H54 (cell line): ENCODE measurements at places on chromosomes 11 and 22.

- no peak for DNase-seq
Observed at GRCh38 chr11:475941-476340, 25.9 kb downstream of the PTDSS2 start.

- no peak for DNase-seq
Observed at GRCh38 chr11:36469881-36470802, 39.9 kb downstream of the TRAF6 start.

- DNase-seq: no peak
Observed at GRCh38 chr11:88050247-88050646, 125.0 kb downstream of the RAB38 start.

DNA sequence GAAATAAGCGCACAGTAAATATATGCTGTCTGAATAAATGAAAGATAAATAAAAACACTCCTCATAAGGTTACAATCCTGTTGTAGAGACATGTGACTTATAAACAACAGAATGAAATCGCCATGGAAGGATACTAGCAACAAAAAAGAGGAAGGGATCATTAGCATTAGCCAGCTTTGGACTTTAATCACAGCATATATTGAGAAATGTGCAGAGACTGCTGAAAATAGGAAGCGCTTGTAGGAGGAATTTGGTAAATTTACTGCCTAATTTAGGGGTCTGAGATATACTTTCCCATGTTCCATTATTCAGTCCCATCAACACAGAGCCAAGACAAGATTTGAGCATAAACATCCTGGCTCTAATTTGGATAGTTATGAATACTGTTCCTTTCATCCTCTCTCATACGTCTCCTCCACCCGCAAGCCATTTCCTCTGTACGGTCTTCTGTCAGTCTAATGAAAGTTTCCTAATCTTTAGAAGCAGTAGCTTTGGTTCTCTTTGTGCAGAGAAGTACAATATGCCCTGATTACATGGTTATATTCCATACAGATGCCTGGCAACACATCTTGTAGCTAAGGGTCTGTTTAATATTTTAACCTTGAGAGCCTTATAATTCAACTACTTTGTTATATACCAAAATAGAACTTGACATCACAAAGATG lies 37.1 kb upstream of the AKIP1 start:
- no peak for DNase-seq
